ENCODE measurements at places on chromosomes 1 and 21.

- no peak for DNase-seq
Measured at GRCh38 chr1:245809361-245809760, 654.6 kb downstream of the KIF26B start.

DNA sequence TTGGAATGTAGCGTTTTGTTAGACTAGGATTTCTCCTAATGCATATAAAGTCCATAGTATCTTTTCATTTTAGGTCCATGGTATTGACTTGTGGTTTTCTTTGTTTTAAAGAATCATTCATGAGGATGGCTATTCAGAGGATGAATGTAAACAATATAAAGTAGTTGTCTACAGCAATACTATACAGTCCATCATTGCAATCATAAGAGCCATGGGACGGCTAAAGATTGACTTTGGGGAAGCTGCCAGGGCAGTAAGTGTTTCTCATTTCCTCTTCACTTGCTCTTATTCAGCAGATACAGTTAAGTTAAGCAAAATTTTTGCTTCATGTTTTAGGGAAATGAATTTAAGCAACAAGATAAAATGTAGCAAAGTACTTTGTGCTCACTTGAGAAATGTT is 25.4 kb downstream of the GNAI3 start:
- no peak for DNase-seq

- DNase-seq, result peak; percentile 7
Measured at GRCh38 chr1:17998889-17999288, 108.7 kb upstream of the IGSF21 start.

DNA sequence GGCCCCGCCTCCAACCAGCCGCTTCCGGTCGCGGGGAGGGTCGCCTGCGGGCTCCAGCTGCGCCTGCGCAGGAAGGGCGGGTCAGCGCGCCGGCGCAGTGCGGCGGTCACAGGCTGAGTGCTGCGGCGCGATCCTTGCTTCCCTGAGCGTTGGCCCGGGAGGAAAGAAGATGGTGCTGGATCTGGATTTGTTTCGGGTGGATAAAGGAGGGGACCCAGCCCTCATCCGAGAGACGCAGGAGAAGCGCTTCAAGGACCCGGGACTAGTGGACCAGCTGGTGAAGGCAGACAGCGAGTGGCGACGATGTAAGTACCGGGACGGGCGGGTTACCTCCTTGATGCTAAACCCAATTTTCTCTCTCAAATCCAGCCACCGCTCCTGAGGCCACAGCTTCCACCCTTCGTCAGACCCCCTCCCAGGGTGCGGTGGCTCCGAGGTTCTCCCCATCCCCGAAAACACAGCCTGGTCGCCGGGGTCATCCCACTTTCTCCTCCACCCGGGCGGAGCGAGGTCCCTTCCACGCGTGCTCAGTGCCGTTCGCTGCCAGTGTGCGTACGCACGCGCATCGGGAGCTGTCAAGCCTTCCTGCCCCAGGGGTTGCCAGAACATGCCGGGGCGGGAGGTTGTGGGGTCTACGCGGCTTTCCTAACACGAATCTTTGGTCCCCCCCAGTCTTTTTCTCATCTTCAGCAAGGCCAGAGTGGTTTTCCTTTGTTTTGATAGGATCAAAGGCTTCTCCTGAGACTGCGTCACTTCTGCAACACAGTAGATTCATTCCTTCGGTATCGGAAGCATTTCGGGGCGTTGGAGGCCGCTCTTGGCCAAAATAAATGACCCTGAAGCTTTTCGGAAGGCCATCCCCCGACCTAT is at the start of gene SARS1:
TSS of gene SARS1 (plus strand) at position 95 of the 870 bp plus-strand sequence. CDS start at position 170, 75 bp downstream.
- DNase-seq, result peak; percentile 86

GRCh38 chr1:109761227-109762038 is 2.3 kb downstream of the EPS8L3 start:
- DNase-seq, result no peak

DNA sequence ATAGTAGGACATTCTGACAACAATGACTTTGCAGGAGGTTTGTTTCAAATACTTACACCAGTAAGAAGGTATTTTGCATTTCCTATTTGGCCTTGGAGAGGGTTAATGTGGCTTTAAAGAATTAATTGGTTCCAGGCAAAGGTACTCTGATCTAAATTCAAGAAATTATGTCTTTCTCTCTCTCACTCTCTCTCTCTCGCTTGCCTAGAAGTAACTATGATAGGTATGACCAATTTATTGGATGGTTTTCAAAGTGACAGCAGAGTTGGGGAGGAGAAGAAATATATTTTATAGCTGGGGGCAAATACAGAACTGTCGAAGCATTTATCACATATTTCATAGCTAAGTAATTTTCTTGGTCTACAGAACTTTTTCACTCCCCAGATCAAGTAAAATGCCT is 116.0 kb downstream of the ATP6V1G3 start:
- DNase-seq, result no peak

- DNase-seq, result no peak
Measured at GRCh38 chr1:164713456-164714207, 154.6 kb downstream of the PBX1 start.

DNA sequence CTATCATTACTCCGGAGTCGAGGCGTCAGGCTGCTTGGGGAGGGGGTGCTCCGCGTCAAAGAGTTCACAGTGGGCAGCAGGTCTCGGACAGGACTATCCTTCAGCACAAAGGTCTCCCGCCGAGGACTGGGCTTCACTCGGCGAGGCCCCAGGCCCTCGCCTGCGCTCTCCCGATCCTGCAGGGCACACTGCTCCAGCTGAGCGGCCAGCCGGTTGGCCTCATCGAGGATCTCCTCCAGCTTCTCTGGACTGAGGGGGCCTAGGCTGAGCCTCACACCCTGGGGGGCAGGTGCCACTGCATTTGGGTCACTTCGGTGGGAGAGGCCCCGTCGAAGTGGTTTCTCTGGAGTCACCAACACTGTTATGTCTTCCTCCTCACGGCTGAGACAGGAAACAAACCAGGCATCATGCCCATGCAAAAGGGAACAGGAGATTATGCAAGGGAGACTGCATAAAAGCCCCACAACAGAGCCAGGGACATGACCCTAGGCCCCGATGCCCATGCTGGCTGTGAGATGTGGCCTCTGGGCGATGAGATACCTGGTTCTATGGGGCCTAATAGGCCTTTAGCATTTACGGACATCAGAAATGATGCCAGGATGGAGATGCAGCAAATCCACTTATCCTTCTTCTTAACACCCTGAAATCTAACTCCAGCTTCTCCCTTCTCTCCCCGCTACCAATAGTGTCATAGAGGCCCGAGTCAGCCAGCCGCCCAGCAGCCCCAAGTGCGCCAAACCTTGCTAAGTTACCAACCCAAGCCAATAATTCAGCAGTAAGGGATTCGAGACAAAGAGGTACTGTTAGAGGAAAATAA is 1.1 kb downstream of the PSRC1 start:
- DNase-seq, result no peak

- no peak for DNase-seq
Measured at GRCh38 chr1:205676002-205676401, 4.3 kb downstream of the SLC45A3 start.

Data from choroid plexus epithelial cell (primary cell).